T-helper 1 cell (primary cell): ENCODE measurements at places on chromosomes 16 and 17.

DNA sequence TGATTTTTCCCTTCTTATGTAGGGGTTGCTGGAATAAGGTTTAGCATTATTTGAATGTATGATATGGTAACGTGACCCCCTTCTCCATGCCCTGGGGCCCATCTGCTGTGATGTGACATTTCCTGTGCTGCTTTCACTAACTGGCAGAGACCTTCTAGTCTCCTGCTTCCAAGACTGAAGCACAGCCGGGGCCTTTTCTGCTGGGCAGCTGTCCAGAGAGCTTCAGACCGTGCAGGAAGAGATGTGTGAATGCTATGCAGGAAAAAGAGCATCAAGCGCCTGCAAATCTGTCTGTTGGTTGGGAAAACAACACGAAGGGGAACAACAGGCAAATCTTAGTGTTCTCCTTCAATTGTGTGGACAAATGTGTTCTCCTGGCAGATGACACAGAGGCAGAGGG is 128.5 kb downstream of the SPACA3 start:
- no peak for DNase-seq

GRCh38 chr16:31458073-31458843 is 1.0 kb upstream of the ARMC5 start:
- peak; percentile 39 for DNase-seq

- no peak for DNase-seq
Measured at GRCh38 chr16:77403732-77404131, 31.1 kb downstream of the ADAMTS18 start.

DNA sequence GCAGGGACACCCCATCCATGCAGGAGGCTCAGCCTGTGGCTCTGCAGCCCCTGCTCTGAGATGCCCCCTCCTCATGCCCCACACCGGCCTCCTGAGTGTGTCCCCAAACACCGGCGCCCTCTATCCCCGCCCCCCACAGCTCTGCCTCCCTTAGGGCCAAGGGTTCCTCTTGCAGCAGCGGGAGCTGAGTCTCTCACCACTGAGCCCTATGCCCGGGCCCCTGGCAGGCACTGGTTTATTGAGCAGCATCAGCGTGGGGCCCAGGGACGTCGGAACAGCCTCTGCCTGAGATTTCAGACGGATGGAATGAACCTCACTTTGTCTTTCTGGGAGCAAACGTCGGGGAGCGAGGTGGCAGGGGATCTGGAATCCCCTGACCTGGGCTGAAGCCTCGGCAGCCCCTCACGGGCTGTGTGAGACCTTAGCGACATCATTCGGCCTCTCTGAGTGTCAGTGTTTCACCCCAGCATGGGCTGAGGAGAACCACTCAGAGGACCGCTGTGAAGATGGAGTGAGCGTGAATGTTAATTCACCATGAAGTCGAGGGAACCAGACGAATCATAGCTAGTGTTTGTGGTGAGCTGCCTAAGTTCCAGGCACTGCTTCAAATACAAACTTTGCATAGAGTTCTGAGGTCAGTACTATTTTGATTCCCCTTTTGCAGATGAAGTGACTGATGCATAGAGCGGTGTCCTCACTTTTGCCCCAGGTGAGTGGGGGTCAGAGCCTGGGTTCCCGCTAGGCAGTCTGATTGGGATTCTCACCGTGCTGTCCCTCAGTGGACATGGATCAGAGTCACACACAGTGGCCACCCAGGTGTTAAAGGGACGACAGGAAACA is 5.3 kb upstream of the C16orf74 start:
- no peak for DNase-seq

GRCh38 chr16:68040506-68041288 is 17.6 kb downstream of the DUS2 start:
- peak; percentile 71 for DNase-seq

- no peak for DNase-seq
Measured at GRCh38 chr16:48592839-48593429, 17.0 kb downstream of the N4BP1 start.

DNA sequence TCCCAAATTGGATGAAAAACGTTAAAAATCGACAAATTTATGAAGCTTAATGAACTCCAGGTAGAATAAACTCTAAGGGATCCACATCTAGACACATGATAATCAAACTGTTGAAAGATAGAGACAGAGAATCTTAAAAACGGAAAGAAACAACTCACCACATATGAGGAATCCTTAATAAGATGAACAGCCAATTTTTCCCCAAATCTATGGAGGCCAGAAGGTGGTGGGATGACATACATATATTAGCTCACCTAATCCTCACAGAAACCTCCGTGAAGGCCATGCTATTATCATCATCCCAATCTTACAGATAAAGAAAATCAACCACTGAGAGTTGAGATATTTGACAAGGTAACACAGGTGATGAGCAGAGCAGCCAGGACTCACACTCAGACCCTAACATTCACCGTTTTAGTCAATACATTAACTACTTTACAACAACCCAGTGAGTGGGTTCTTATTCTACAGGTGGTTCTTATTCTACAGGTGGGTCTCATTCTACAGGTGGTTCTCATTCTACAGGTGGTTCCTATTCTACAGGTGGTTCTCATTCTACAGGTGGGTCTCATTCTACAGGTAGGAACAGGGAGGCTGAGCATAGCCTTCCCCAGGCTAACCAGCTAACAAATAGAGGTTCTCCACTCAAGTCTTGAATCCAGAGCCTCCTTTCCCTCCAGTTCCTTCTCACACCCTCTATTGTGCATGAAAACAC is 4.8 kb downstream of the CACNG1 start:
- DNase-seq = no peak

DNA sequence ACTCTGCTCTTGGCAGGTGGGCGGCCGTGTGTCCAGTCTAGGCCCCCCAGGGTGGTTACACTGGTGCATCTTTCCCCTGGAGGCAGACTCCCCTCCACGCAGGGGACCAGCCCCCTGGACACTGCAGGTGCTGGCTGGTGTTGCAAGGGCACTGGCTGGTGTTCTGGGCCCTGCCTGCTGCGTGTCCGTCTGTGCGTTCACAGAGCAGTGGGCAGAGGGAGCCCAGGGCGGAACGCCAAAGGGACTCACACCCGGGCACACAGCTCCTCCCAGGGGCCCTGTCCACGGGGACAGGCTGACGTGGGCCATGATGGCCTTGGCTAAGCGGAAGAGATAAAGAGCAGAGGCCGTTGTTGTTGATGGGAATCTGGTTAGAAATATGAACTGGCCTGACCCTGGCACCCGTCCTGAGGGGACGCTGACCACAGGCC is 27.3 kb downstream of the ACSF3 start:
- DNase-seq = no peak

DNA sequence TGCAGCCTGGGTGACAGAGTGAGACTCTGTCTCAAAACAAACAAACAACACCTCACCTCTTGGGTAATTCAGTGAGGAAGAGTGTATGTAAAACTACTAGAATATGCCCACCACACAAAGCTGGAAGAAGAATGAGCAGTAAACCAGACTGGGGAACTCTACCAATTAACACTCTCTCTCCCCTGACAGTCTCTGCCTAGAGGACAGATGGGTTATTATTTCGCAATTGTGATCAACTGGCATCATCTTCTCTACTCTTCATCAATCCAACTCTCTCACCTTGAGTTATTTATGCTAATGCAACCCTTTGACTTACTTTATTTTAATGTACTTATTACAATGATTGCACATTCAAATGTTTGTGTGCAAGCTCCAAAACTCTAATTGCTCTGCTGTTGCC is 205.6 kb downstream of the XYLT1 start:
- DNase-seq = no peak

GRCh38 chr16:47058295-47059086 is 85.0 kb upstream of the DNAJA2 start:
- DNase-seq = no peak

- DNase-seq = no peak
Measured at GRCh38 chr16:57354311-57354710, 4.3 kb upstream of the CCL22 start.

DNA sequence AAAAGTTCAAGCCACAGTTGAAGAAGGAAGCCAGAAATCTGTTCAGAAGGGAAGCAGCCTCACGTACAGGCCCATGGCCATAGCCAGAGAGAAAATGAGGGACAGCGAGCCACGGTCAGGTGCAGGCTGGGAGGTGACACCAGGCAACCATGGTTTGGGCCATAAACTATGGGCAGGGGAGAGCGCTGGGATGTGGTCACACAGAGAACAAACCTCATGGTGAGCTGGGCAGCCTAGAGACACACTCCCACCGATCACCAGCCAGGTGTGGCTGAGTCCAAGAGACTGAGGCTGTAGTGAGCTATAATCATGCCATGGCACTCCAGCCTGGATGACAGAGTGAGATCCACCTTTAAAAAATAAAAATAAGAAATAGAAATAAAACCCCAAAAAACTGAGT is 76.5 kb downstream of the NETO2 start:
- DNase-seq = no peak

DNA sequence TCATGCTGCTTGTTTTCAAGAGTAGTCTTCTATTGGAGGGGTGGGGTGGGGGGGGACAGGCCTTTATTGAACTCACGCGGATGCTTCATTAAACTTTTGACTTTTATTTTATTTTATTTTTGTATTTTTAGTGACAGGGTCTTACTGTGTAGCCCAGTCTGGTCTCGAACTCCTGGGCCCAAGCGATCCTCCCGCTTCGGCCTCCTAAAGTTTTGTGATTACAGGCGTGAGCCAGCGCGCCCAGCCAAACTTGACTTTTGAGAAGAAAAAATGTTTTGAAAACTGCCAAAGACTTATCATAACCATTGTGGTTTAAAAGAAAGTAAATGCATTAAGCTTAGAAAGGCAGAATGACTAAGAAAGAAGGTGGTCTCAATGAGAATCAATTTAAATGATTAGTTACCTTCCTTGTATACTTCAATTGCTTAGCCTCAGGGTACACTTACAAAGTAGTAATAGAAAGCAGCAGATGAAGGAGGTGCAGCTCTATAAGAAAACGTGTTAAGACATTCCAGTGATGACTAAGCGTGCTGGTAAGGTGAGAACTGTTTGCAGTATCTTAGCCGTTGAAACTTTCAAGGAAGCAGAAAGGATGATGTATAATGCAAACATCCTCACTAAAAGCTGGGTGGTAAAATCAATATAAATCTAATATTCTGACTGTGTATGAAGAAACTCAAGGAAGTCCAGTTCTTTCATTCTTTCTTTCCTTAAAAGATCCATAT is 1.2 kb downstream of the AP2B1 start:
- DNase-seq = no peak

DNA sequence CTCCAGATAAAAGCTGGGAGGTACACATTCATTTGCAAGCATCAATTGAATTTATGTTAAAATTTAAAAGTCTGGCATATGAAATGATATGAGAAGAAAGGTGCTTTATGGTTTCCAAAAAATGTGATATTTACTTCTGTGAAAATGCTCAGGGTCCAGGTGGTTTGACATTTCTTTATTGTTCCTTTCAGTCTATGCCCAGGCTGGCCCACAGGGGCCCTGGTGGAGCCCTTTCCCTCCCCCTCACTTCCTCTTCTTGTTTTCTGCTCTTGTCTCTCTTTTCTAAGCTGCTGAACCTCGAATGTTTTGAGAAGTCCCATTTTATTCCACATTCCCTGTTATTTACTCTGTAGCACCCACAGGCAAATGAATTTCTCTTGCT is 127.8 kb downstream of the HS3ST3B1 start:
- no peak for DNase-seq
